Activated CD8-positive, alpha-beta T cell treated with anti-CD3 and anti-CD28 coated beads, Interleukin-2, amount 10 ng/mL, durations not matched to agents 7 days and 5 days (primary cell): ENCODE measurements at places on chromosomes 2 and 18.
A peak's percentile ranks its signal among the peaks of the same experiment; 100 is the strongest.

GRCh38 chr2:86785456-86785855 lies 5.3 kb downstream of the CD8A start:
- DNase-seq, result peak; percentile 95

DNA sequence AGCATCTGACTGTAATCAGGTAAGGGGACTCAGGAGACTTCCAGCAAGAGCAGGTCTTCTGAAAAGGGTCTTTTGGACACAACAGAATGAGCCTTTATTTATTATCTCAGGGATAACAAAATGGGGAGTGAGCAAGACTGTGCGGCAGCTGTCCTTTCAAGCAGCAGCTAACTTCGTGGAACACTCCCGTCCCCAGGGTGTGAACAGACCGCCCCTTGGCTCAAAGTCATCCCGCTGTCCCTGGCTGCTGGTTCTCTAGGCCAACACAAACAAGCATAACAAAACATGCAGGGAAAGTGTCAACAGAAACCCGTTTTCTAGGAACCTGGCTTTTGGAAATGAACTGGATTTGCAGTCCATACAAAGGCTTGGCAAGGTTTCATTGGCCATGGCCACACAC lies 787.9 kb upstream of the FANCL start:
- no peak for DNase-seq

- DNase-seq, result no peak
Measured at GRCh38 chr2:18267501-18267900, 293.0 kb downstream of the RDH14 start.

- no peak for DNase-seq
Measured at GRCh38 chr18:62771494-62772270, 56.3 kb downstream of the PHLPP1 start.

- DNase-seq, result no peak
Measured at GRCh38 chr2:159042115-159042850, 73.8 kb downstream of the TANC1 start.
